ENCODE measurements at places on chromosomes 2 and 18. TPM values are rescaled to one million over a fixed set of nuclear protein-coding genes. Genes with fewer than 3 reads are reported as not detected.

Gene ELOA2
- not detected for total RNA-seq

Gene SLC38A11
- not detected for total RNA-seq

Gene SCYGR4
- not detected for total RNA-seq

Gene ITGA6
- total RNA-seq, result 177 TPM

Gene ABCB11
- 0.74 TPM for total RNA-seq

All from pulmonary artery endothelial cell (primary cell).